ENCODE measurements at places on chromosomes 16 and 17.

GRCh38 chr16:82628711-82629110, 1.9 kb downstream of the CDH13 start:
- no peak for DNase-seq

GRCh38 chr16:58025351-58026138, at the start of gene MMP15:
Gene MMP15 (plus strand): TSS chr16:58025754. CDS start chr16:58026351, 597 bp downstream.
- DNase-seq, result peak; percentile 71

DNA sequence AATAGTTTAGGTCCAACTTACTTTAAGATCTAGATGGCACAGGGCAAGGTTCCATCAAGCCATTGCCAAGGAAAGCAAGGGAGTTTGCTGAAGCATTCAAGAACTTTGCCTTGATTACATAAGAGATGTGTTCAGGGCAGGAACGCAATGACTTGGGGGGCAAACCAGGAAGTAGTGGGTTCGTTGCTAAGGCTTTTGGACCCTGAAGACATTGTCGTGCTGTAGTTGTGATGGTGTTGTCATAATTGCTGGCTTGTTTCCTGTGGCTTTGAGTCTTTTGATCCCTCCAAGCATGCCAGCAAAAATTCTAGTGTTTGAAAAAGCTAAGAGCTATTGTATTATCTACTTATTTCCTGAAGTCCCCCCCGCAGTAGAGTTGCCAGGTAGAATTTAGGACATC, 70.7 kb upstream of the HNF1B start:
- DNase-seq, result peak; percentile 17

GRCh38 chr16:49596648-49597291, 223.2 kb downstream of the C16orf78 start:
- no peak for DNase-seq

DNA sequence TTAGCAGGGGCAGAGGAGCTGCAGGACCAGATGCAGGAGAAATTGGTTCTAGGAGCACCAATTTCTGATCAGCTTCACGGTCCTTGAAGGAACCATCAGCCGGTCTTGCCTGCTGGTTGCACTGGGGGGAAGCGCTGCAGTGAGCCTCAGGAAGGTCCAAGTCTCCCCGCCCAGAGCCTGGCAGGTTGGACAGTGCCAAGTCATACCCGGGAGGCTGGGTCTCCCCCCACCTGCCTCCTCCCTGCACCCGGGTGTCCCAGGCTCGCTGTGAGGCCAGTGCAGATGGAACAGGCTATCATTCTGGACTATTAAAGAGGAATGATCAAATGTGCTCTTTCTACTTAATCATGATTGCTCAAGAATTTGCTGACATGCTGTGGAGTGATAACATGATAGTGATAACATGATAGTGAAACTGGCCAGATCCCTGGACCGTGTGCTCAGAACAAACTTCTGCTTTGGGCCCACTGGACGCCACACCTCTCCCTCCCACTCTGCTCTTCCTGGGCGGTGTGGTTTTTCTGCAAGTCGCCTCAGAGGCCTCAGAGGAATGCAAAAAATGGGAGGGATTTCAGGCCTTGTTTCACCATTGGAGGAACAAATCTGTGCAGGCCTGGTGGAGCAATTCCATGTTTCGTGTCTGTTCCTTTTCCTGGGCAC, 236.0 kb downstream of the IRF8 start:
- DNase-seq, result no peak

DNA sequence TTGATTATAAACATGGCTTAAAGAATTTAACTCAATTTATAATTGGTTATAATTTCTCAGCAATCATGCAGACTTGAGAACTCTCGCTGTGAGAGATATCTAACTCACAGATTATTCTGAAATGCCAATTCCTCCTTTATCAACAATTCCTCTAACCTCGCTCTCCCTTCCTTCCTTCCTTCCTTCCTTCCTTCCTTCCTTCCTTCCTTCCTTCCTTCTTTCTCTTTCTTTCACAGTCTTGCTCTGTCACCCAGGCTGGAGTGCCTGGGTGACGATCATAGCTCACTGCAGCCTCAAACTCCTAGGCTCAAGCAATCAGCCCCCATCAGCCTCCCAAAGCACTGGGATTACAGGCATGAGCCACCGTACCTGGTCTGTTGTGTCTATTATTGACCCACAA, 42.4 kb downstream of the CHD9 start:
- DNase-seq, result no peak
